Left ventricle myocardium superior (tissue), 1 donor: ENCODE measurements at places on chromosomes 13 and 19. TPM values are rescaled to one million over a fixed set of nuclear protein-coding genes. Genes with fewer than 3 reads are reported as not detected.

DNA sequence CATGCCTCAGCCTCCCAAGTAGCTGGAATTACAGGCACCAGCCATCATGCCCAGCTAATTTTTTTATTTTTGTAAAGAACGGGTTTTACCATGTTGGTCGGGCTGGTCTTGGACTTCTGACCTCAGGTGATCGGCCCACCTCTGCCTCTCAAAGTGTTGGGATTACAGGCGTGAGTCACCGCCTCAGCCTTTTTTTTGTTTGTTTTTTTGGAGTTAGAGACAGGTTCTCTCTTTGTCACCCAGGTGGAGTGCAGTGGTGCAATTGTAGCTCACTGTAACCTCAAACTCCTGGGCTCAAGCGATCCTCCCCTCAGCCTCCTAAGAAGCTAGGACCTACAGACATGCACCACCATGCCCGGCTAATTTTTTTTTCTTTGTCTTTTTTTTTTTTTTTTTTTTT is 15.6 kb upstream of the NOTCH3 start:
- DNase-seq = no peak

DNA sequence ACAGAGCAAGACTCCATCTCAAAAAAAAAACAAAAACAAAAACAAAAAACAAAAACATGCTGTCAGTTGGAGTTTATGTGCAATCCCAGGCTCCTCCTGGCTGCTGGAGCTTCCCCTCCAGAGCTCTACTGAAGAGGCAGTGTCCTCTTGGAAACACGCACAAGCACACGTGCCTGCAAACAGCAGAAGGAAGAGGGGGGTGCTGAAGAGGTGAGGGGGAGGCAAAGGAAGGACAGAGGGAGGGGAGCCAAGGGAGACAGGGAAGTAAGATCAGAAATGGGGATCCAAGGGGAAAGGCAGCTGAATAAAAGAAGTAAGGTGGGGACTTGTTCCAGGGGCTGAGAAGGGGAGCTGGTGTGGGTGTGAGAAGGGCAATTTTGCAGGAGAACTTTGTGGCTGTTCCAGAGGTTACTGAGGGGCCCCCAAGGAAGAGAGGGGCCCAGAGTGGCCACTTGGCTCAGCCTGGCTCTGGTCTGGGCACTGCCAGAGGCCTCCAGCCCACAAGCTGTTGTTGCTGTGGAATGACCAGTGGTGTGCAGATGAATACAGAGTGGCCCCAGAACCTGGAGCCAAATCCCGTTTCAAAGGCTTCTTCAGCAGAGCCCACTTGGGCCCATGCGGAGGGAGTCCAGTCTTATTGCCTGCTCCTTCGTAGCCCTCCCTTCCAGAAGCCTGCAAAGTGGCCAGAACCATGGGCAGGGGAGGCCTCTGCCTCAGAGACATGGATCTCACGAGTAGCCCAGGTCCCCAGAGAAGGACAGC is 34.4 kb downstream of the LYL1 start:
- no peak for DNase-seq

GRCh38 chr13:113295776-113296175 is 1.3 kb upstream of the LAMP1 start:
- DNase-seq = no peak

The KCNC3 gene
- total RNA-seq = 2.5 TPM

DNA sequence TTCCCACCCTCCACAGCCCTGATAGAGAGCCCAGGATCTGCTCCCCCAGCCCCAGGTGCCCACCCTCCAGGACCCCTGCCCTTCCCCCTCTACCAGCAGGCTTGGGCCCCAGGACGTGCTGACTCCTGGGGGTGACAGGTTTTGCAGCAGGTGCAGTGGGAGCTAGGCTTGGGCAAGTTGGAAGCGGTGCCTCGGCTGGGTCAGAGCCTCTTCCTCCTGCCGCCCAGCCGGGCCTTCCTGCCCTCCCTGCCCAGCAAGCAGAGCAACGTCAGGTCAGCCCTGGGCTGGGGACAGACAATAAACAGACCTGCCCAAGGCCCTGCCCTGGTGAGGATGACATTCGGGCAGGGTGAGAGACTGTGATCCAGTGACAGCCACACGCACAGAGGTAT is 9.2 kb upstream of the NCCRP1 start:
- DNase-seq = no peak

GRCh38 chr13:85631801-85632200 is 167.4 kb downstream of the SLITRK6 start:
- no peak for DNase-seq

- no peak for DNase-seq
Observed at GRCh38 chr19:49200238-49200862, 42.8 kb downstream of the TRPM4 start.

DNA sequence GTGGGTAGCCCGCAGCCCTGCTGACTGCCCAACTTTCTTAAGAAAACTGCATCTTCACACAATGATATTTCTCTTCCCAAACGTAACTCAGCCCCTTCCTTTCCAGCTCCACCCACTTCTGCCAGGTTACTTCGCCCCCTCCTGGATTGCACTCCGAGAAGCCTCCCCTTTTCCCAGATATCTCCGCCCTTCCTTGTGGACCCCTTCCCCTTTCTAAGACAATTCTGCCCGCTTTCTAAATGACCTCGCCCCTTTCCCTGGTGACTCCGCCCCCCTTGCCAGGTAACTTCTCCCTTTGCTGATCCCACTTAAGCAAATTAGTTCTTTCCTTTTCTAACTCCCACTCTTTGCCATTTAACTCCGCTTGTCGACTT is 2.6 kb downstream of the VSIG10L start:
- DNase-seq = no peak

DNA sequence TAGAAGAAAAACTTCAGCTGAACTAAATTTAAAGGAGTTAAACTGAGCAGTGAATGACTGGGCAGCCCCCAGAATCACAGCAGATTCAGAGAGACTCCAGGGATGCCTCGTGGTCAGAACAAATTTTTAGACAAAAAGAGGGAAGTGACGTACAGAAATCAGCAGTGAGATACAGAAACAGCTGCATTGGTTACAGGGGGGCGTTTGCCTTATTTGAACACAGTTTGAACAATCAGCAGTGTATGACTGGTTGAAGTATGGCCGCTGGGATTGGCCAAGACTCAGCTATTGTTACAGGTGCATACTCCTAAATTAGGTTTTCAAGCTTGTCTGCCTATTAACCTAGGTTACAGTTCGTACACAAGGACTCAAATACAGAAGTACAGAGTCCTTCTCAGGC is 2.2 kb upstream of the SPRYD7 start:
- DNase-seq = no peak

DNA sequence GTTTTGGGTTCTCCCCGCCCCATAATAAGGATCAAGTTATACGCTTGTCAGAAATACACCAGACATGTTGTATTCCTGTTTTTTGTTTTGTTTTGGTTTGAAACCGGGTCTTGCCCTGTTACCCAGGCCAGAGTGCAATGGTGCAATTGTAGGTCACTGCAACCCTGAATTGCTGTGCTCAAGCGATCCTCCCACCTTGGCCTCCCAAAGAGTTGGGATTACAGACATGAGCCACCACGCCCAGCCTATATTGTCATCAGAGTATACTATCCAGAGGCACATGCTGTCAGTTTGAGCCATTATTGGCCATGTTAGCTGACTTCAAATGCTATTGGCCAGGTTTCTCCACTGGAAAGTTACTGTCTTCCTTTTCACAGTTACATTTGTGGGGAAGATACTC is 9.8 kb downstream of the SAFB start:
- no peak for DNase-seq

The NDFIP2 gene
- 46.3 TPM for total RNA-seq

DNA sequence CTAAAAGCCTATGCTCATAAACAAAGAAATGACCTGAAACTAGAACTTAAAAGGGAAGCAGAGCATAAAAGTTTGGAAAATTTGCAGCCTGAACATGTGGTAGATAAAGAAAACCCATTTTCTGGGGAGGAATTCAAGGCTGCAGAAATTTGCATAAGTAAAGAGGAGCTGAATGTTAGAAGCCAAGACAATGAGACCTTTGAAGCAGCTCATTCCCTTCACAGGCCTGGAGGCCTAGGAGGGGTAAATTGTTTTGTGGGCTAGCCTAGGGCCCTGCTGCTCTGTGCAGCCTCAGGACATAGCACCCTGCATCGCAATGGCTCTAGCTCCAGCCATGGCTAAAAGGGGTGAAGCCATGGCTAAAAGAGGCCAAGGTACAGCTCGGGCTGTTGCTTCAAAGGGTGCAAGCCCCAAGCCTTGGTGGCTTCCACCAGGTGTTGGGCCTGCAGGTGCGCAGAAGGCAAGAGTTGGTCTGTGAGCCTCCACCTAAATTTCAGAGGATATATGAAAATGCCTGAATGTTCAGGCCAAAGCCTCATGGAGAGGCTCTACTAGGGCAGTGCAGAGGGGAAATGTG is 38.3 kb downstream of the ZIC2 start:
- no peak for DNase-seq

DNA sequence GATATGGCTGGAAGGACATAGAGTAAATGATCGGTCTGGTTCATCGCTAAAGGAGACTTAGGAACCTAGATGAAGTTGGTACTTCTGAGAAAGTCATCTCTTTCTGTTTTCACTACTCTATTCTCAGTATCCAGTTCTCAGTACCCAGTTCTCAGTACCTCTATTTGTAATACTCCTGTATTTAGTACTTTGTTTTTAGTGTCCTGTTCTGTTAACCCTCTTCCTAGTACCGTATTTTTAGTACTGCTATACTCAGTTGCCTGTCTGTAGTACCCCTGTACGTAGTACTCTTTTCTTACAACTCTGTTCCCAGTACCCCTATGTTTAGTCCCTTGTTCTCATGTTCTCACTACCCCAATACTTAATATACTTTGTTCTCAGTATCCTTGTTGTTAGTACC is 1.2 kb downstream of the RFXAP start:
- no peak for DNase-seq

DNA sequence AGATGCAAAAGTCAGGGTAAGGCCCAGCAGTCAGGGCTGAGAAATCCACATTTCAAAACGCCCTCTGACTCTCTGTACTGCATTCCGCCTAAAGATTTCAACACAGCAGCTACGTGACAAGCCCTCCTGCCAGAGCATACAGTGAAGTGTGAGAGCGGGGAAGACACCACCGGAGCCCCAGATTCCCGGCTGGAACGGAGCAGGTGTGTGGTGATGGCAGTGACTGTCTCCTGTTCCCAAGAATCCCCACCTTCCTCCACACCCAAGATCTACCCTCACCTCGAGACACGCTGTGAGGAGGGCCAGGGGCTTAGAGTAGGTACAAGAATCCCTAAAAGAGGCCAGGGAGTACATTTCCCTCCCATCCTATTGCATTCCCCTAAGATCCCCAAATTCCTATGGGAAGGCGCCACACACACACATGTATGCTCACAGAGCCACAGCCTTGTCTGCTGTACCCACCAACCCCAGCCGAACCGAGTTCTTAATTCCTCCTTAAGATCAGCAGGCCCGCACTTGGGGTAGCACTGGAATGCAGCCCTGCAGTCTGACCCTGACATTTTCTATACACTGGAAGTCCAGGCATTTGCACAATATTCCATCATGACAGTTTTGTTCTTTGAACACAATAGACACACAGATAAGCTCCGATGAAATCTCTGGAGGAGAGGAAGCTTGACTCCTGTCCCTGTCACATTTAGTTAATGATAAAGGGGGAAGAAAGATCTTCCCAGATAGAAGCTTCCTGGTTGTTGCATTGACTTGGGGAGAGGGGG is 102.9 kb downstream of the FOXO1 start:
- no peak for DNase-seq

DNA sequence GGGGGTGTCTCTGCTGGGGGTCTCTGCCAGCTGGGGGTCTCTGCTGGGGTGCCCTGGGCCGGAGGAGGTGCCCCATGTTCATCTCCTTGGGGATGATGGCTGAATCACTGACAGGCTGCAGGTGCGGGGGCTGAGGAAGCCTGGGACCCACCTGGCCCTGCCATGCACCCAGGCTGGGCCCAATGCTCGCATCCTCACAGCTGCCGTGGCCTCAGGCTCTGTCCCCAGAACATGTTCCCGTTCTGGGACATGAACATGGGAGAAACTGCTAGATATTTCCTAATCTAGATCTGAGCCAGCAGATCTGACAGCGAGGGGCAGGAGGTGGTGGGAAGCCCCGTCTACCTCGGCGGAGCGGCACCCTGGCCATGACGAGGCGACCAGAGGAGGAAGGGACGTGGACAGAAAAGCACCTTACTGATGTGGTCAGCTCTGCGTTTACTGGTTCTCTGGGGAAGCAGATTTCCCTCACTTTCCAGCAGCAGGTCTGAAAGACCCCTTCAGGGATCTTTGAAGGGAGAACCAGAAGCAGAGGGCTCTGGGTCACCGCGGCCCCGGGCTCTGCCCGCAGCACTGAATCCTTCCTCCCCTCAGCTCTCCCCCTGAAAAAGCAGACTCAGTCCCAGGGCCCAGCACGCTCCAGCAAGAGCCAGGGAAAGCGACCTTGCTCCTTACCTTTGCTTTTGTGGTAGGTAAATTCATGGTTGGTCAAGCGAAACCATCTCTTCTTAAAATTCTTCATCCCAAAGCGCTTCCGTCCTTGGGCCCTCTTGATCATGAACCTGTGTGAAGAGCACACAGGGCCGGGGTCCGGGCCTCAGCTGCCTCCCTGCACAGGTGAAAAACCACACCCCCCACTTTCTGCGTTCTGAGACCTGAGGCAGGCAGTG is 26.5 kb upstream of the C13orf46 start:
- peak; percentile 22 for DNase-seq

DNA sequence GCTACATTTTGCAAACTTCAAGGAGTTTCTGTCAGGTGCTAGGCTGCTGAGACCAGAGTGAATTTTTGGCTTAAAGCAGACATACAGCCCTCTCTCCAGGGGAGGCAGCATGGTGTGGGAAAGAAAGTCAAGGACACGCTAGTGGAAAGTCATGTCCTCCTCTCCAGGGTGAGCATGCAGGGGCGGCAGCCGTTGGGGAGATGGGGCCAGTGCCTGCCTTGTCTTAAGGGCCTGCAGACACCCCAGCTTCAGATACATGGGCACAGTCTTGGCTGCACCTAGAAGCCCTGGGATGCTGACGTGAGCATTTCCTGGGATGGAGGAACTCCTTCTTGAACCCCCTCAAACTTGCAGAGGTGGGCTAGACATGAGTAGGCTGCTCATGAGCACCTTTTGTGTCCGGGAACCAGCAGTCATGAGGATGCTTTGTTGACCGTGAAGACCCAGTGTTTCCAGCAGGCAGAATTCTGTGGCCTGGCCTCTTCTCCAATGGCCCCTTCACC is 43.3 kb upstream of the PEPD start:
- DNase-seq = no peak

DNA sequence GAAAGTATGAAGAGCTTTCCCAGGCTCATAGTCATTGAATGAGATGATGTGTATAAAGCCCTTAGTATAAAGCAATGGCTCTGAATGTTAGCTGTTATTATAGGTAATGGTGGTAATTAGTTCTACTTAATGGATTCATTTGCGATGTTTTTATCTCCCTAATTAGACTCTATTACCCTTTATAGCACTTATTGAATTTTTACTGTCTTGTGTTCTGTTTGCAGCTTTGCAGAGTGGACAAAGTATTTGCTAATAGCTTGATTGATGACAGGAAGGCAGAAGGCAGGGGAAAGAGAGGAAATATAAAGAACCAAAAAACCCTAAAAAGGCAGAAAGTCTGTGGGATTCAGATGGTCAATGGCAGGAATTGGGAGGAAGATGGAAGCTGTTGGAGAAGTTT is 524.4 kb upstream of the SPRY2 start:
- DNase-seq = no peak

- no peak for DNase-seq
Observed at GRCh38 chr13:65915195-65915594, 1314.9 kb downstream of the PCDH9 start.

The SHISA7 gene
- total RNA-seq = not detected
